GM23338 (cell line): ENCODE measurements at places on chromosomes 5 and 9. TPM values are rescaled to one million over a fixed set of nuclear protein-coding genes. Genes with fewer than 3 reads are reported as not detected.

GRCh38 chr9:126335837-126336735 is 9.5 kb downstream of the MVB12B start:
- peak; percentile 41 for DNase-seq

GRCh38 chr5:129718471-129719090 is 29.3 kb upstream of the MINAR2 start:
- no peak for DNase-seq

GRCh38 chr5:10420932-10421331 is 20.7 kb upstream of the ROPN1L start:
- DNase-seq, result no peak

DNA sequence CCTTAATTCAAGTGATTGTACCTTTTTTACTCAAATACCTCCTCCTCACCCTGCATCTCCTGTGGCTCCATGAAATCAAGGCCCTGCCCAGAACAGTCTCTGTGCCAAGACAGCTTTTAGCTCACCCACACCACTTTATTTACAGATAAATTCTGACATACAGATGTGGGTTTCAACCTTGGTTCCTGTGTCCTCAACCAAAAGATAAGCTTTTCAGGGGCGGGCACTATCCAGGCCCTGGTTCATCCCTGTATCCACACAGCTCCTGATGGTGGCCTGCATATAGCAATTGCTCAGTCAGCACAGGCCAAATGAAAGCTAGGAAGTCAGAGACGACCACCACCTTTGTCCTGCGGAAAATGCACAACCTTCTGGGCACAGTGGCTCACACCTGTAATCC is 8.3 kb downstream of the SHB start:
- DNase-seq, result no peak

DNA sequence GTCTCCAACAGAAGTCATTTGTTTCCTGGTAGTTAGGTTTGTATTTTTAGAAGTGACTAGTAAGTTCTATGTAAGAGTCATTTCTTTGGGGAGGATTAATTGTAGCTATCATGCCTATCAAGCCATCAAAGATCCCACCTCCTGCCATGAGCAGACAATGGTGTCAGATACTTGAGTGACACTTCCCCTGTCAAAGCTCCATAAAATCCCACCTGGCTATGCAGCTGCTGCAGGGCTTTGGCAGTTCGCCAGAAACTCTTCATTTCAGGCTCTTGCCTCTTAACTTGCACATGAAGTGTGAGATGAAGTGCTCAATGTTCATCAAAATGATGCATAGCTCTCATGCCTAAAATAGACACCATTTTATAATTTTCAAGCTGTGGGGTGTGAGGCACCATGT is 312.1 kb downstream of the CDH12 start:
- DNase-seq, result no peak

- no peak for DNase-seq
Observed at GRCh38 chr5:149870232-149870631, 74.4 kb downstream of the PDE6A start.

The RNF20 gene
- total RNA-seq, result 31.0 and 36.2 TPM in 2 replicates

The DIRAS2 gene
- 0.28 and 1.4 TPM in 2 replicates for total RNA-seq
